ENCODE measurements at places on chromosomes 11 and 22. TPM values are rescaled to one million over a fixed set of nuclear protein-coding genes. Genes with fewer than 3 reads are reported as not detected.

OR5B21 gene
- total RNA-seq: not detected

ANGPTL5 gene
- total RNA-seq: 0.10 TPM

RPS6KB2 gene
- total RNA-seq: 52.1 TPM

SLC25A18 gene
- not detected for total RNA-seq

RAB36 gene
- not detected for total RNA-seq

OVOL1 gene
- not detected for total RNA-seq

PHETA2 gene
- total RNA-seq: 0.94 TPM

UBQLNL gene
- 0.52 TPM for total RNA-seq

SCGB1D2 gene
- not detected for total RNA-seq

SCN4B gene
- total RNA-seq: 0.10 TPM

MS4A1 gene
- 145 TPM for total RNA-seq

MIAT gene
- total RNA-seq: 15.8 TPM

P4HA3 gene
- total RNA-seq: 0.10 TPM

LRRC4C gene
- not detected for total RNA-seq

Data from mononuclear cell (primary cell).